ENCODE measurements at places on chromosomes 13 and 19.

DNA sequence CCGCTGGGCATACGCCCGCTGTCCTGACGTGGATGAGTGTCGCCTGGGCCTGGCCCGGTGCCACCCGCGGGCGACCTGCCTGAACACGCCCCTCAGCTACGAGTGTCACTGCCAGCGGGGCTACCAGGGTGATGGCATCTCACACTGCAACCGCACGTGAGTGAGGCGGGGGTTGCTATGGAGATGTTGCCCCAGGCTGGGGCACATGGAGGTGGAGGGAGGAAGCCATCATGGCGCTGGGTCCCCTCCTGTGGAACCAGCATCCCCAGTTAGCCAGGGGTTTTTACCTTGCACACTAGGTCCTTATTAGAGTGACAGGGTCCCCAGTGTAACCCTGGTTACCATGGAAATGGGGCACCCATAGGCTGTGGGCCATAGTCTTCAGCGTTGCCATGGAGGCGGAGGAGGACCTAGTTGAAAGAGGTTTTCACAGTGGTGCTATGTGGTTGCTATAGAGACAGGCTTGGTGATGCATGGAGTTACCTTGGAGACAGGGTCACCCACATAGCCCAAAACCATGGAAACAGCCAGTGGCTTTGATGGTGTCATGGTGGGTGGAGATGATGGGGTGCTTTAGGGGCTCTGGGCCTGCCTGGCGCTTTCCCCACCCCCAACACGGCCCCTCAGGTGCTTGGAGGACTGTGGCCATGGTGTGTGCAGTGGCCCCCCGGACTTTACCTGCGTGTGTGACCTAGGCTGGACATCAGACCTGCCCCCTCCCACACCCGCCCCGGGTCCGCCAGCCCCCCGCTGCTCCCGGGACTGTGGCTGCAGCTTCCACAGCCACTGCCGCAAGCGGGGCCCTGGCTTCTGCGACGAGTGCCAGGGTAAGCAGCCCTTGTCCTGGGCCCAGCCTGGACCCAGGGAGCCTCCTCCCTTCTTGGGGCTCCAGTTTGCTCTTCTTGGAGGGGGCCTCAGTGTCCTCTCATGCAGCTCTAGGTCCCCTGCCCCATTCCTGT lies 27.1 kb downstream of the MEGF8 start:
- no peak for DNase-seq

DNA sequence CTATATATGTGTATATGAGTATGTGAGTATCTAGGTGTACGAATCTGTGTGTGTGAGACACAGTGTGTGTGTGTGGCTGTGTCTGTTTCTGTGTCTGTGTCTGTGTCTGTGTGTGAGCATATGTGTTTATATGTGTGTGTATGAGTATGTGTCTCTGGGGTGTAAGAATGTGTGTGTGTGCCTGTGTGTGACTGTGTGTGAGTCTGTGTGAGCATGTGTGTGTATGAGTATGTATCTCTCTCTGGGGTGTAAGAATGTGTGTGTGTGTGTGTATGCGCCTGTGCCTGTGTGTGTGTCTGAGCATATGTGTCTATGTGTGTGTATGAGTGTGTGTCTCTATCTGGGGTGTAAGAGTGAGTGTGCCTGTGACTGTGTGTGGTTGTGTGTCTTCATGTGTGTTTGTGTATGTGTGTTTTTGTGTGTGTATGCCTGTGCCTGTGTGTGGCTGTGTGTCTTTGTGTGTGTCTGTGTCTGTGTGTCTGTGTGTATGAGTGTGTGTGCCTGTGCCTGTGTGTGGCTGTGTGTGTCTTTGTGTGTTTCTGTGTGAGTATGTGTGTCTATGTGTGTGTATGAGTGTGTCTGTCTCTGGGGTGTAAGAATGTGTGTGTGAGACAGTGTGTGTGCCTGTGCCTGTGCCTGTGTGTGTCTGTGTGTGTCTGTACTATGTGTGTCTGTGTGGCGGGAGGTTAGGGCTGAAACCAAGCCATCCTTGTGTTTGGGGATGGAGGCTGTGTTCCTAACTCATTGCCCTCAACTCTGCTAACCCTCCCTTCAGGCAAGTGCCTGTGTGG lies 11.2 kb downstream of the AXL start:
- DNase-seq, result no peak

DNA sequence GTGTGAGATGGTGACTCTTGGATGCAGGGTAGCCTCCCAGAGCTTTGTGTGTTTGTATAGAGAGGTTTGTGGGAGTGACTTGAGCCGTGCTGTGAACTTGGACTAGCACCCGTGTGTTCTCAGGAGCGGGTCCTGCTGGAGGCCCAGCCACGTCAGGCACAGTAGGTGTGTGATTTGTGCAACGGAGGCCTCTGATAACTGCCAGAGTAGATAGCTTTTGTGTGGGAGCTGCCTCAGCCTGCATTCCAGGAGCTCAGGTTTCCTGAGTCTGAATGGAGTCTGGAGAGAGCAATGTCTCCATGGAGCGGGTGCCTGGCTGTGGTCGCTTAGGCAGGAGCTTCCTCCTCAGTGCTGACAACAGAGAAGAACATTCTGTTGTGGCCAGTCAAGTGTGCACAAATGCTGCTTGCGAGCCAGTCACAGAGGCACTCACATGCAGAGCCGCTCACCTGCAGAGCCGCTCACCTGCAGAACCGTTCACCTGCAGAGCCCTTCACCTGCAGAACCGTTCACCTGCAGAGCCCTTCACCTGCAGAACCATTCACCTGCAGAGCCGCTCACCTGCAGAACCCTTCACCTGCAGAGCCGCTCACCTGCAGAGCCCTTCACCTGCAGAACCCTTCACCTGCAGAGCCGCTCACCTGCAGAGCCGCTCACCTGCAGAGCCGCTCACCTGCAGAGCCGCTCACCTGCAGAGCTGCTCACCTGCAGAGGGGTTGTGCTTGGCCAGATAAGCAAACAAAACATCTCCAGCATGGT lies 32.6 kb downstream of the TFDP1 start:
- DNase-seq, result no peak

- no peak for DNase-seq
These were observed 79.7 kb upstream of the MBNL2 start for GRCh38 chr13:97142452-97142851.

GRCh38 chr19:55705972-55706371 lies 30.9 kb downstream of the EPN1 start:
- no peak for DNase-seq

- no peak for DNase-seq
These were observed 77.2 kb upstream of the PABPC3 start for GRCh38 chr13:25018729-25019115.

DNA sequence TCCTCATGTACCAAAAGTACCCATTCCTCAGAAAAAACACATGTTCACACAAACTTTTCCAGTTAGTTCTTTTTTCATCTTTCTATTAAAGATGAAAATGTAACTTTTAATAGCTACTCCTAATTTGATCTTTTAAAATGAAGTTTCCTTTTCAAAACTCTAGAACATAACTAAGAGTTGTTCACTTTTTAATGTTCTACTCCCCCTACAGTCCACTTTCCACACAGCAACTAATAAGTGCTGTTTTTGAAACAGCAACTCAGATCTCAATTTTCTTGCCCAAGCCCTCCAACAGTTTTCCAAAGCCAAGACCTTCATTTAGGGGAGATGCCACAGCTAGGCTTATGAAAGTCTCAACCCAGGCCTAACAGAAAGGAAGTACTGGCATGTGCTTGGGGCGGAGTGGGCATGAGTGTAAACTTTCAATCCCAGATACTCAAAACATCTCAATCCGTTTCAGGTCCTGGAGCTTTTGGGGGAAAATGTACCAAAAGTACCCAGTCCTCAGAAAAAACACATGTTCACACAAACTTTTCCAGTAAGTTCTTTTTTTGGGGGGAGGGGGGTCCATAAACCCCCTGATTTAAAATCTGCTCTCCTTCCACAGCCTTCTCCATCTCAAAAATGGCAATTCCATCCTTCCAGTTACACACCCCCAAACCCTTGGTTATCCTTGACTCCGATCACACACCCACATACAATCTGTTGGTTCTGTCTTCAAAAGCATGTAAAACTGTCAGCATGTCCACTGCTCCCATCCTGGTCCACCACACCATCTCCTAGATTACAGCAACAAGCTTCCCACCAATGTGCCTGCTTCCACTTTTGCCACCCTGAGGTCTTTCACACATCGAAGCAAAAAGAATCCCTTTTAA lies 2.0 kb downstream of the FBL start:
- DNase-seq, result peak; percentile 43

- DNase-seq, result no peak
These were observed 7.8 kb upstream of the SELENOV start for GRCh38 chr19:39506944-39507714.

- DNase-seq, result peak; percentile 60
These were observed 5.4 kb downstream of the LMTK3 start for GRCh38 chr19:48506138-48506733.

GRCh38 chr13:112483299-112483698 lies 104.7 kb downstream of the TUBGCP3 start:
- DNase-seq, result no peak

- no peak for DNase-seq
These were observed 3.9 kb upstream of the LRRC63 start for GRCh38 chr13:46207828-46208227.

GRCh38 chr13:51849145-51850101 lies 4.4 kb upstream of the TMEM272 start:
- DNase-seq, result no peak

DNA sequence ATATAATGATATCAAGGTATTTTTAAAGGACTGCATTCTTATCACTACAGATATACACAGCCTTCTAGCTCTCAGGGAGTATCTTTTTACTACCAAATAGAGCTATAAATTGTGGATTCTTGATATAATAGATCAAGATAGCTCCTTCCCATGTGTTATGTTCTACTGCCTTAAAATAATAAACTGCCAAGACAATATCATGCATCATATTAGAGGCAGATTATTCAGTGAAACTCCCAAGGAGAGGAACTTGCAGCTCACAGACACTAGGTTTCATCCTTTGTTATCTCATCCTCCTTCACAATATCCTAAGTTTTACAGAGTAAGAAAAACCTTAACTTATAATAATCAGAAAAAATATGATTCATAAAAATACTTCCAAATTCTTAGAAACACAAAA lies 802.8 kb downstream of the DIAPH3 start:
- DNase-seq, result no peak

All from LoVo (cell line).